ENCODE measurements at places on chromosomes 6 and 20. TPM values are rescaled to one million over a fixed set of nuclear protein-coding genes. Genes with fewer than 3 reads are reported as not detected.

The TFAP2D gene
- total RNA-seq = not detected

The NUDT3 gene
- total RNA-seq = 24.4 TPM

The ELOVL5 gene
- total RNA-seq = 38.9 TPM

The PI3 gene
- total RNA-seq = not detected

The HLA-DPA1 gene
- total RNA-seq = 0.18 TPM

The FAM209B gene
- total RNA-seq = not detected

The APCDD1L gene
- total RNA-seq = 1.6 TPM

The VSTM2L gene
- 1.4 TPM for total RNA-seq

The DPPA5 gene
- not detected for total RNA-seq

The TBC1D32 gene
- 45.5 TPM for total RNA-seq

The BMP5 gene
- not detected for total RNA-seq

The TBX18 gene
- 27.1 TPM for total RNA-seq

The AK9 gene
- 16.6 TPM for total RNA-seq

The POPDC3 gene
- 33.7 TPM for total RNA-seq

All from fibroblast of the aortic adventitia (primary cell).